ENCODE measurements at places on chromosomes 1 and 21.

DNA sequence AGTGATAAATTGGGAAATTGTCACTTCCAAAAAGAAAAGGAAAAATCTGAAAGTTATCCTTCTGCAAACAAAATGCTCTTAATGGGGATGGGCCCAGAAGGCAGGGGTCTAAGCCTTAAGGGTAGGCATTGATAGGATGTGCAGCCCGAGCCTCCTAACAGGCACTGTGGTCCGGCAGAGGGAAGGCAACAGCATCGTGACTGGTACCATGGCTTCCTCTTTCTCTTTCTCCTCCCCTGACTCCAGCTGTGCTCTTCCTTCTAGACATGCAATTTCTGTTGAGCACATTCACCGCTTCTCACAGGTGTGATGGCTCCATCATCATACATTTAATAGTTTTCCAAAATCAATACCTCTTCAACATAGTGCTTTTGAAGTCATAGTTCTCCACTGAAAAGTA lies 91.5 kb downstream of the SELENOF start:
- no peak for DNase-seq

- no peak for DNase-seq
Measured at GRCh38 chr1:95257758-95258157, 23.7 kb downstream of the RWDD3 start.

- peak; percentile 69 for DNase-seq
Measured at GRCh38 chr1:45299981-45300668, 26.6 kb upstream of the HPDL start.

DNA sequence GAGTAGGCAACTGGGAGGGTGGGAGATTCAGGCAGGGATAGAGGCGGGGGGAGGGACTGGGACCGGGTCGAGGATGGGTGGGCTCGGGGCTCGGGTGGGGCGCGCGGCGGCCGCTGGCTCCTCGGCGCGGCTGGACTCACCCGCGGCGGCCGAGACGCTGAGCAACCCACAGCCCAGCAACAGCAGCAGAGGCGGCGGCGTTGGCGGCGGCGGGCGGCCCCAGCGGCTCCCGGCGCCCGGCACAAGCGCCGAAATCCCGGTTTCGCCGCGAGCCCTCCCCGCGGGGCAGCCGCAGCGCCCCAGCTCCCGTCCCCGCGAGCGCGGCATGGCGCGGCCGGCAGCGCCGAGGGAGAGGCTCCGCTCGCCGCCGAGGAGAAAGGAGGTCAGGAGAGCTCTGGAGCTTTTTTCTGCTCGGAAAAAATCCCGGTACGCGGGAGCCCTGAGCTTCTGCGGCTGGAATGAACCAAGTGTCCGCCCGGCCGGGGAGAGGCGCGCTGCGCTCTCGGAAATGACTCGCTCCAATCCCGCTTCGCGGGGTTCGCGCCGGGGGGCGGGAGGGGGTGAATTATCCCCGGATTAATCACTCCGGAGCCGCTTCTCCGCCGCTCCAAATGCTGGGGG lies at the start of gene CSMD2:
CSMD2 (minus strand) TSS at position 460 of the 621 bp plus-strand sequence; CDS start at position 327, 133 bp downstream.
- DNase-seq: no peak

DNA sequence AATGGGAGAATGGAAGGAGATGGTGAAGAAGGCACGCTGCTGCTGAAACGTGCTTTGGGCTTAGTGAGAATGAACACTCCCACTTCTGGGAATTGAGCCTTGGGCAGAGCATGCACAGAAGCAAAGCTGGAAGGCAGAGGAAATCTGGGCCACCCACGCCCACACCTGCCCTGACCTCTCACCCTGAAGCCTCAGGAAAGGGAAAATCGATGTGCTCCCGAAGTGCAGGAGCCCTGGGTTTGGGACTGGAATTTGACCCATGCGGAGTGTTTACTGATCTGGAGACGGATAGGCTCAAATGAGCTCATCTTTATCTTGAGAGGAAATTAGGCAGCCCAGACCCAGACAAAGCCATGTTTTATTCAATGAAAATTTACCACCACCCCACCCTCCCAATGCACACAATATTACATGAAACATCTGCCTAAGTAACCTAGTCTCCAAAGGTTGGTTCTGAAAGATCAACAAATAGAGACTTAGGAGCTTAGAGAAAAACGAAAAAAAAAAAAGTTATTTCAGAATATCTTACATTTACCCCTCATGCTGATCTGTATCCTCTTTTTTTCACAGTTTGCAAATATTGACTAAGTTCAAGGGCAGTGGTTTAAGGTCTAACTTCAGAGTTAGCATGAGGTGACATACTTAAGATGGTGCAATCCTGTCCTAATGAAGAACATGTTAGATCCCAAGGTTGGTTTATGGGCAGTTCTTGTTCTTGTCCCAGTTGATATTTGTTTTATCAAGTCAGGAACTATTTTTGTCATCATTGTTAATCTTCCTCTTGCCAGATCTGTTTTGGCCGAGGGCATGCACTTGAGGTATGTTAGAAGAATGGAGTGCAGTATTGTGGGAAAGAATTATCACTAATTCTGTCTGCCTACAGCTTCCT lies 63.0 kb downstream of the PROX1 start:
- no peak for DNase-seq

DNA sequence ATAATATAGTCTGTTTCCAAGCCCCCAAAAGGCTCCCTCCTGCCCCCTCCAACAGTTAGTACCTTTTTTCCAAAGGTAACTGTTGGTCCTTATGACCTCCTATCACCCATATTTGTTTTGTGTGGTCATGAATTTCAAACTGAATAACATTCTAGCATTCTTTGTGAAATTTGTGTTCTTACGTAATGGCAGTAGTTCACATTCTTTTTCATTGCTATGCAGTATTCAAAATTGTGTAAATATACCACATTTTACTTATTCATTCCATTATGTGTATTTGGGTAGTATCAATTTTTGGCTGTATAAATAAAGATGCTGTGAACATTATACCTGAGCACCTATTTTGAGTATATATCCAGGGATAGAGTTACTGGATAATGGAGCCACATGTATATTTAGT lies 13.4 kb downstream of the RNF11 start:
- no peak for DNase-seq

DNA sequence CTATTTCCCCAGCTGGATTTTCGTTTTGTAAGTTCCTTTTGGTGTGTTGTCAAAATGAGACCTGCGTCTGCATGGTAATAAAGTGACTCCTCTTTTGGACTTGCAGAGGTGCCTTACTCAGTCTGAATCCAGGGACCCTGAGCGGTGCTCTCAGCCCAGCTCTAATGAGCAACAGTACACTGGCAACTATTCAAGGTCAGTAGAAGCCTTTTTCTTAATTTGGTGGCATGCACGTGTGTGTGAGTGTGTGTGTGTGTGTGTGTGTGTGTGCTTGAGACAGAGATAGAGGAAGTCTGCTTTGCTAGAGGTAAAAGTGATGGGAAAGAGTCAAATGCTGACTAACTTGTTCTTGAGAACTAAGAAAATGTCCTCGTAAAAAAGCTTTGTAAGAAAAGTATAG lies 105.4 kb downstream of the CD247 start:
- no peak for DNase-seq

GRCh38 chr1:2406451-2407041 lies 5.8 kb downstream of the PEX10 start:
- DNase-seq: no peak

DNA sequence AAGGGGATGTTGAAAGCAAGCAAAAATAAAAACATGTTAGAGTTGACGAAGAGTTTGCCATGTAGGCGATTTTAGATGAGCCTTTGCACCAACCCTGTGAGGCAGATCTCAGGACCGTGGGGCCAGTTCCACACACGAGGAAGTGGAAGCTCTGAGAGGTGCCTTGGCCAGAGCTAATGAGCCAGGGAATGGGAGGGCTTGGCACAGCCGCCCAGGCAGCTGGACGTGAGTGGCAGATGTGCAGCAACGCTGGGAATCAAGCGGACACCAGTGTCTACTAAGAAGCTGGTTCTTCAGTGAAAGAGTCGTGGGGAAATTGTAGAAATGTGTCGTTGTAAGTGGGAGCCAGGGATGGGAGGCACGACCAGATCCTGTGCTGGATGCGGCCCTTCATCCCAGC lies 58.9 kb upstream of the COL6A1 start:
- no peak for DNase-seq

DNA sequence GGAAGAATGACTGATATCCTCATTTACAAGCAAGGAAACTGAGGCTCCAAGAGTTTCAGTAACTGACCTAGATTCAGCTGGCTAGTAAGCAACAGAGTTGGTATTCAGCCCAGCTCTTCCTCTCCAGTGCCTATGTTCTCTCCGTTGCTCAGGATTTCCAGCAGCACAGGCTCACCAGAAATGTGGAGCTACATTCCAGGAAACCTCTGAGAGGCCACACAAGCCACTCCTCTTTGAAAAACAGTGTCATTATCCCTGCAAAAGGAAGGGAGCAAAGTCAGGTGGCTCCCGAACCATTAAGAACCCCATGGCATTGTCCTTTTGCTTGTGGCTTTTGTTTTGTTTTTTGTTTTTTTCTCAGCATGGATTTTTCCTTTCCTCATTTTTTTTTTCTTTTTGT lies 40.6 kb upstream of the DUSP10 start:
- no peak for DNase-seq

DNA sequence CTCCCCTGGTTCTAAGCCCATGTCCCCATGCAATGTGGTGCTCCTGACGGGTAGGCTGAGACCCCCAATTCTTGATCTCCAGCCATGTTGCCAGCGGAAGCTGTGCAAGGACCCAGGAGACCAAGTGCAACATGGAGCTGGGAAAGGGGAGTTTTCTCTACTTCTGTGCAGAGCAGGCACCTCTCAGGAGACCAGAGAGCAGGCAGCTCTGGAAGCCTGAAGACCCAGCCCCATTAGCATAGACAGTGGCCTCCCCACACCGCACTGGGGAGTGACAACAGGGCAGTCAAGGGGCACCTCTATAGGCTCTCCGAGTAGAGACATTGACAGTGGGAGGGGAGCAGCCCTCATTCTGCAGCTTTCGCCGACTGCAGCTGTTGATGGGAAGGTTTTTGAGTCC lies 410.2 kb downstream of the MATN1 start:
- no peak for DNase-seq

GRCh38 chr1:29671446-29672356 lies 435.4 kb downstream of the PTPRU start:
- no peak for DNase-seq

DNA sequence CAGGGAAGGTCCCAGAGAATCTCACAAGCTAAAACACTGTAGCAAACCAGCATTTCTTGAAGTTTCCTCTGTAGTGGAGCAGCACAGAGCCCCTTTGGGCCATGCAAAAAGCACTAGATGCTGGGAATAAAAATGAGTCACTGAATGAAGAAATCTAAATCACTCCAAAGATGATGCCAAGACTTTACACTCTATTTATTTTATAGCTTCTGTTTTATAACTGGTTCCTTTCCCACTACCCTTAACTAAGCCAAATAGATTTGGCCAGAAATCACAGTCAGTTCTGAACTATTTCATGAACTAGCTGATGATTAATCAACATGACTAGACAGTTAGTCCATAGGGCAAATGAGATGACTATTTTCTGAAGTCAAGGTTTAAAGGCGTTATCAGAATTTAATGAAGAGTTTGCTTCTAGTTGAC lies 89.5 kb downstream of the SCMH1 start:
- DNase-seq: peak; percentile 95
